ENCODE measurements at places on chromosomes 5 and 9.

DNA sequence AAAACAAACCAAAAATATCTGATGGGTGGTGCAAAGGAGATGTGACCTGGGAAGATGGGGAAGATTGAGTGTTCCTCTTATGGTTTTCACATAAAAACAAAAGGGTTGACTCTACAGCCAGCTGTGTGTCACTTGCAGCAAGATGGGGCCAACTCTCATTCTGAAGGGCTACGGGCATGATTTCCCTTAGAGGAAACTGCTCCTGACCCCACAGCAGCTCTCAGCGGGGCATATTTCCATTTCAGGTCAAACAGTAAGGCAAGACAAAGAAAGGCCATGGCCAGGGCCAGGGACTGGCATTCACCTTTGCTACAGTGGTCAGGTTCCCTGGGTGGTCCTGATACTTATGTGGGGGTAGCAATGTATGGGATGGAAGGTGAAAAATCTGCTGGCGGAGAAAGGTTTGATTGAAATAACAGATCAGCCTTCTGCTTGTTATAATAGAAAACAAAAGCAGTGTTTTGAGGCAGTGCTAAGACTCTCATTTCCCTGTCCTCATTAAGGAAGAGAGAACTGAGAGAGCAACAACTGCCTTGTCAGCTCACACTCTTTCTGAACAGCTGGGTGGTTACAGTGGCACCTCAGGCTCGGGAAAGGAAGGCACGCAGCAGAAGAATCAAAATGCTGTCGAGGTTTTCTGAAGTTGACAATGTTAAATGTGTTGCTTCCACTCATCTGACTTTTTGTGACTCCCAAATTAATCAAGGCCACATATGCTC lies 120.7 kb upstream of the PCA3 start:
- no peak for DNase-seq

DNA sequence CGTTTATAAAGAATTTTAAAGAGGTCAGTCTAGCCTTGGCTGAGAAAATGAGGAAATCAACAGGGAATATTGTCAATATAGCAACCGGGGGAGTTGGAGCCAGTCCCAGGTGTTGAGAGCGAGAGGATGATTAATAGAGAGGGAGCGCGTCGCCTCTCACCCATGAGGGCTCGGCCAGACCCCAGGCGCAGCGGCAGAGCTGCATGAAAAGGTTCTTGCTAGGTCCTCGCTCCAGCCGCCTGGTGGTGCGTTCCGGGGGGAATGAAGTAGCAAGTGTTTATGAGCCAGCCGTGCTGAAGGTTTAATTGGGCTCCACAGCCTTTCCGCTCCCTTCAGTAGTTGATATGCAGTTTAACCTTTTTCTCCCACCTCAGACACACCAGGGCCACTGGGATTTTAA lies 167.3 kb upstream of the IRX1 start:
- DNase-seq, result no peak

DNA sequence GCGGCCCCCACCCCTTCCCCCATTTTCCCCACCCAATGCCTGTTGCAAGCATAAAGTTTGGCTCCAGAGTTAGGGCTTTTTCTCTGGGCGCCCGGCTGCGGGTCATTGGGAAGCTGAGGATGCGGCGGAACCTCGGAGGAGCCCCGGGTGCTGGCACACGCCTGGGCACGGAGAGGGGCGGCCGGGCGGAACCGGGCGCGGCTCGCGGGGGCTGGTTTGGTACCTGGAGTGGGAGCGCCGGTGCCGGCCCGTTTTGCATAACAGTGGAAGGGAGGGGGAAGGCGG lies 1.2 kb downstream of the PPARGC1B start:
- DNase-seq, result no peak

- DNase-seq, result peak; percentile 78
Measured at GRCh38 chr9:33233626-33234342, 6.2 kb upstream of the SPINK4 start.

GRCh38 chr5:7377761-7378160 lies 18.2 kb upstream of the ADCY2 start:
- DNase-seq, result no peak

- peak; percentile 38 for DNase-seq
Measured at GRCh38 chr5:157484768-157485167, 24.8 kb downstream of the NIPAL4 start.

DNA sequence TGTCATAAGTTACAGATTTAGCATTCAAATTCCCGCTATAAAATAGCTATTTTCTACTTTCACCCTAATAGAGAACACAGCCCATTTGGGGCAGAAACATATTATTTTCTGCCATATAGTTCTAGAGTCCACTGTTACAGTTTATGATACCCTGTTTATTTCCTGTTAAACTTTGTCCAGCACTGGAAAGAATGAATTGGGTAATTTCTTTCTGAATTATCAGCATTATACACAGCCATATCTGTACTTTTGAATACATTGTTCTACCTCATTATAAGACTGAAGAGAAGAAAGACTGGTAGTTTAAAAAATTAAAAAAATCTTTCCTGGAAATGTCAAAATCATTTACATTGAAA lies 332.1 kb downstream of the DIRAS2 start:
- DNase-seq, result no peak
